ENCODE measurements at places on chromosomes 6 and 20.

DNA sequence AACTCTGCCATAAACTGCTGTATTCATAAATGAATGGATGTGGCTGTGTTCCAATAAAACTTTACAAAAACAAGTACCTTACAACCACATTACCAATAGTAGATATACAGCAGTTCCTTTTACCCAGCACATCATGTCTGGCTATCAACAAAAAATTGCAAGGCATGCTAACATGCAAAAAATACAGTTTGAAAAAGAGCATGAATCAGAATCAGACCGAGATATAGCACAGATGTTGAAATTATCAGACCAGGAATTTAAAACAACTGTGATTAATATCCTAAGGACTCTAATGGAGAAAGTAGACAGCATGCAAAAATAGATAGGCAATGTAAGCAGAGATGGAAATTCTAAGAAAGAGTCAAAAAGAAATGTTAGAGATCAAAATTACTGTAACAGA lies 8.4 kb upstream of the NUS1 start:
- DNase-seq, result no peak

DNA sequence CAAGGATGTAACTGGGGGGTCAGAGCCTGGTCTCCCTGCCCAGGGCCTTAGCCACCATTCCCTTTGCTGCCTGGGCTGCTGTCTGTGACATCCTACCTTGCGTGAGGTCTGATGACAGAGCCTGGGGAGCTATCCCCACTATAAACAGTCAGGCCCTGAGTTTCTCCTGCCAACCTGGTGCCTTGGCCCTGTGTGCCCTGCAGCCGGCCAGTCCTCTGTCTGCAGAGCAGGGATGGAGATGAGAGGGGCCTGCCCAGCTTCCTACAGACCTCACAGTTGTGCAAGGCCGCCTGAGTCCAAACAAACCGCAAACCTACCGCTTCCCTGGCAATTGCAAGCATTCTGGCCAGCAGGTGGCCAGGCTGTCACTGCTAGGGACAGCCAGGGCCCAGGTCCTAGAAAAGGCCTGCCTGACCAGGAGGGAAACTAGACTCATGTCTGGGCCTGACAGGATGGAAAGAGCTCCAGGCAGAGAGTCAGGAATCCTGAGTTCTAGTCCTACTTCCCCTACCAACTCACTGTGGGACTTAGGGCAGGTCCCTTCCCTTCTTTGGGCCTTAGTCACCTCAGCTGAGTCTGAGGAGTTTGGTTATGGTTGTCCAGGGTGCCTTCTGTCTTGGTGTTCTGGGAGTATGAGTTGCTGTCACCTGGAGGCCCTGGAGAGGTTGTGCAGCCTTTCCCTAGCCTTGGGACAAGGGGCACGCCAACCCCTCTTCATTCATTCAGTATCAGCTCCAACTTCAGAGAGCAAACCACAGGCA lies 86.2 kb downstream of the VEGFA start:
- DNase-seq, result no peak

- DNase-seq, result peak; percentile 23
Measured at GRCh38 chr20:23889775-23890187, 10.2 kb upstream of the CST5 start.

GRCh38 chr6:11172501-11173327 lies 59.8 kb downstream of the NEDD9 start:
- DNase-seq, result no peak

DNA sequence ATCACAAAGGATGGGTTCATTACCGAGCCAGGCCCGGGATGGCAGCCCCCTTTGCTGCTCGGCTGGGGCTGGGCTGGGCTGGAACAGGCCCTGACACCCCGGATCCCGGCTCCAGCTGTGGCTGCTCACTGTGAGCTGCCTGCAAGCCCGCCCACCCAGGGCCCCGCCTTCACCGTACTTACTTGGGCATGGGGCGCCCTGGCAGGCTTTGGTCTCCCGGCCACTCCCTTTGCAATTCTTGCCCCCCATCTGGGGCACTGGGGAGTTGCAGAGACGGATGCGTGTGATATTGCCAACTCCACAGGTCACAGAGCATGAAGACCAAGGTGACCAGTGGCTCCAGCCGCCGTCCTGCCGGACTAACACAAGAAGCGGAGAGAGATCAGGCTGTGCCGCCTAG lies 16.7 kb downstream of the THBS2 start:
- no peak for DNase-seq

- DNase-seq, result no peak
Measured at GRCh38 chr6:122184401-122184827, 215.0 kb upstream of the HSF2 start.

GRCh38 chr6:166927935-166928643 lies 28.3 kb downstream of the RNASET2 start:
- no peak for DNase-seq

DNA sequence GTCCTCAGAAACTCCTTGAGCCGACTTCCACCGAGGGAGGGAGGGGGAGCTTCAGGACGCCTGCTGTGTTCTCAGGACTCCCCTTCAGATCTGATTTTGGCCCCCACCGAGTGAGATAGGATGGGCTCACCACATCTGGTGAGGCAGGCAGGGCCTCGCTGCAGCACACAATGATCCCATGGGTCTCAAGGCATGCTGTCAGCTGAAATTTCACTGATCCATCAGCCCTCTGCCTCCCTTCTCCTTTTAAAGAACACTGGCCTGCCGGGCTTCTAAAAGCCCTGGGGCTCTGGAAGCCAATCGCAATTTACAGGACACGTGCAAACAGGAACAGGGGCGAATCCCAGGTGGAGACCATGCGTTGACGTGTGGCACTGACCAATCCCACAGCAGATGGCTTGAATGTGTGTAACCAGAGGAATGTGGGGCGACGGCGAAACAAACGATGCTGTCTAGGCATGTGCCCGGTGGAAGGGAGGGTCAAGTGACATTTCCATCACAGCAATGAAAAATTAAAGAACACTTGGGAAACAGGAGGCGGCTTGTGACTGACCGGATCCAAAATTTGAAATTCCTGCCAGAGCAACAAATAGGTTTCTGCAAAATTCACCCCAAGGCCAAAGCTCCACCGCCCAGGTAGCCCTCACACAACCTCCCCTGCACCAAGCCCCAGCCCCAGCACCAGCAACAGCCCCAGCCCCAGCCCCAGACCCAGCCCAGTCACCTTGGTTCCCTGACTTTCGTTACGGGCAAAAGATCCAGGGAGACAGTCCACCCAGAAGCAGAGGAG lies 167.1 kb upstream of the ZNF337 start:
- DNase-seq, result no peak

- no peak for DNase-seq
Measured at GRCh38 chr20:33450867-33451266, 7.3 kb upstream of the SNTA1 start.
